ENCODE measurements at places on chromosomes 3 and 15.

- no peak for DNase-seq
Measured at GRCh38 chr15:69304182-69304545, 5.5 kb downstream of the PAQR5 start.

DNA sequence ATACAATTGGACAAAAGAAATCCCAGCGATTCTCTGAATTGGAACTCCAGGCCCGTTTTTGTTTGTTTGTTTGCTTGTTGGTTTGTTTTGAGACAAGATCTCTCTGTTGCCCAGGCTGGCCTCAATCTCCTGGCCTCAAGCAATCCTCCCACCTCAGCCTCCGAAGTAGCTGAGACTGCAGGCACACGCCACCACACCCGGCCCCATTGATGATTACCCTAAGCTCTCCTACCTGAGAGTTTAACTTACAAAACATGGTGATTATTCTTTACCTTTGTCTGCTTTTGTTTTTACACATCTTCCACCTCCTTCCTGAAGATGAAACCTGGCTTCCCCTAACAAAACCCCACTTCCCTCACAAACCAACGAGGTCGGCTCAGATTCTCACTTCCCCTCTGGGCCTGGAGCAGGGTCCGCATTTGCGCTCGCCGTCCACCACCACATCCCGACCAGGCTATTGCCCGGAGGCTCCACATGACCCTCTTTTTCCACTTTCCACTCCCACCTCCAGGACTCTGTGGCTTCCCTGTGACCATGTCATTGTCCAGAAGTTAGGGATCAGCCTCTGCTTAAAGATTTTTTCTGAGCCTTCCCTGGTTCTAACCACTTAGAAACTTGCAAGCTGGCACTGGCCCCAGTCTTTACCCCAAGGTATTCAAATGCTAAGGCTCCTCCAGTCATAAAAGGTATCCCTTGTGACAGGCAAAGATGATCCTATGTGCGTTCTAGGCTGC is 14.8 kb downstream of the KLHL6 start:
- no peak for DNase-seq

DNA sequence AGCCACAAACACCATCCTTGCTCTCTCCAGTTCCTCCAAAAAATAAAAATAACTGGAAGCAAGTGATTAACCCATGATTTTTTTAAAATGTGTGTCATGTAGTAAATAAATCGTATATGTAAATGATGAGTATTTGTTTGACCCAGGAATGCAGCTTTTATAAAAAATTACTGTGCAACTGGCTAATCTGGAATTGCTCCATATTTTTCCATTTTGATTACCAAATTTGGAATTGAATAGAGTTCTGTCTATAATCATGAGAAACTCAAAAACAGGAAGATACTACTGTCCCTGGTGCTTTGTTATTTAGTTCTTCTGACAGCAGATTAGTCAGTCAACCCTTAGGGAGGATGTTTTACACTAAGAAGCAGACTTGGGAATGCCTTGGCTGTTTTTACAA is 116.2 kb downstream of the CCNL1 start:
- no peak for DNase-seq

- DNase-seq, result no peak
Measured at GRCh38 chr3:95333826-95334225, 1271.0 kb downstream of the NSUN3 start.

GRCh38 chr3:139187154-139187553 is 142.5 kb upstream of the PRR23C start:
- no peak for DNase-seq

GRCh38 chr3:185933374-185934173 is 4.2 kb downstream of the TRA2B start:
- no peak for DNase-seq

GRCh38 chr15:35963326-35963725 is 417.4 kb upstream of the DPH6 start:
- DNase-seq, result no peak

DNA sequence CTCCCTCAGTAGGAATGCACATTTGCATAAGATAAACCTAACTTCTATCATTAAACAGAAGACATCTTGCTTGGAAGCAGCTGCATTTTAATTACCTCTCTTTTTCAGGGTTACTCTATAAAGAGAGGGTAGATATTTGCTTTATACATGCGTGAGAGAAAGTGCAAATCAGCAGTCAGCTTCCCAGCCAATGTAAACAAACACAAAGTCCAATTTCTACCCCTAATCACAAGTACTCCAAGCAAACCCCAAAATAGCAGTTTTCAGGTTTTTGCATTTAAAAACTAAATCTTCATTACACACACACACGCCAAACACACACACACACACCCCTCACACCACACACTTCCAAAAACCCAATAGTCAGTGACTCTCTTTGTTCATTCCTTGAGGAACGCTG is 303.9 kb upstream of the ALCAM start:
- DNase-seq, result no peak

DNA sequence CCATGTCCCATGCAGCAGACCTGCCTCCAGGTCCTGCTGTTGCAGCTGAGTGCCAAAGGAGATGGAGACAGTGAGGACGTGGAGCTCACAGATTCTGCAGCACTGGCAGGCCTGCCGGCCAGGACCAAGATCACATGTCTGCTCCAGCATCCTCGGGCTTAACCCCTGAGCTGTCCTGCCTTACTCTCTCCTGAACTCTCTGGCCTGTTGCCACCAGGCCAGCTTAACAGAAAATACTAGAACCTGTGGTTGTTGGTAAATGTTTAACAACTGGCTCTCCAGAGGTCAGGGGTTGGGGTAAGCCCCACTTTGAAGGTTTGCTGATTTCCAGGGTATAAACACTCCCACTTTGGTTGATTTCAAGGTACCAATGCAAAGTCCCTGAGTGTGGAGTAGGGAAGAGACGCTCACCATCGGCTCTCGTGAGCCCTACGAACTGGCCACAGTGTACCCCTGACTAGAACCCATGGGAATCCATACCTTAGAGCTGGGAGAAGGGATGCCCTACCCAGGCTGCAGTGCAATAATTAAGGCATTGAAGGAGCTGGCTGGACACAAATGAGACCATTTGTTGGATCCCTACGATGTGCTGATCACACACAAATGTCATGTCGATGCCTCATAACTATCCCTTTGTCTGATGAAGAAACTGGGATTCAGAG is 147.9 kb downstream of the OR4M2 start:
- no peak for DNase-seq
